Spleen (tissue), 13 donors: ENCODE measurements at places on chromosomes 3 and 15. TPM values are rescaled to one million over a fixed set of nuclear protein-coding genes. Genes with fewer than 3 reads are reported as not detected.

DNA sequence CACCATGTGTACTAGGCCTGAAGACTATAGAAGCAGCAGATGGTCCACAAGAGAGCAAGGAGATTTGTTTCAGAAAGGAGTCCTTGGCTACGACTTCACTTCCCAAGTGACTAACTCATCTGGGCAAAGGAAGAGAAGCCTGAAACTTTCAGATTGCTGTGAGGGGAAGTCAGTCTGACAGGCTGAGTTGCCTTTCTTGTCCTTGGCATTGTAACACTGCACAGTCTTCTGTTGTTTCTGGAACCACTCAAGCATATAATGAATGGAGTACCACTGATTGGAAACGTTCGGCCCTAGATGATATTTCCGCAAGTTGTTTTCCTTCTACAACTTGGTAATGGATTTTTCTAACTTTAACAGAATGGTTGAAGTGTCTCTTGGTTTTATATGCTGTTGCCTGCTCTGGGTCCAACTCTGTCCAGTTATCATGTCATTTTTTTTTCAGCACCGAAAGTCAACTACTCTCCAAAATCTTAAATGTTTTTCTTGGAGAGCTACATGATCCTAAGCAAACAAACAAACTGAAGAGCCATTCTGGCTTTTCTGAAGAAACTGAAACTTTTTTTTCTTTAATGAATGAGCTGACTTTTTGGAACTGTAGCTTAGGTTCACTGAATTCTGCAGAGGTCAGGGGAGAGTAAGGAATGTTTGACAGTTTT lies 685.7 kb downstream of the MECOM start:
- H3K4me3 ChIP-seq: no peak overlapping the region
- DNase-seq: no peak
- no peak overlapping the region for H3K27ac ChIP-seq
- no peaks in the 10 kb centered on the region for H3K4me1 ChIP-seq

DNA sequence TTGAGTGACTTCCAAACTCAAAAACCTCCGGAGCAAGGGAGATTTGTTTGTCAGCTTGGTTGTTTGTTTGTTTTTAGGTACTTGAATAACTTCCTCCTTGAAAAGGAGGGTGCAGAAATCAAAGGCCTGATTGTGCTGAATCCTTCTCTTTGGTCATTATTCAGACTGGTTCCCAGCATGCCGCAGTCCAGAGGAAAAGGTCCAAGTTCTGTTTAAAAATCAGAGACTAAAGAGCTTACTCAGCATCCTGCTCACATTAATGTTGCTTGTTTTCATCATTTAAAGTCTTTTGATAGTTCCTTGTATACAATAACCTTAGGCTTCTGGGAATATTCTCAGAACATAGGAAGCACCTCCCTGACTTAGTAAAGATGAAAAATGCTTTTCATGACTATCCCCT lies 982 bp upstream of the SCG3 start:
- H3K4me1 ChIP-seq: peaks cover 8% of the 10 kb centered on the region
- no peak overlapping the region for H3K4me3 ChIP-seq
- no peaks in the 10 kb centered on the region for H3K36me3 ChIP-seq
- peaks cover 10% of the 10 kb centered on the region for H3K27me3 ChIP-seq
- no peak overlapping the region for H3K27ac ChIP-seq

DNA sequence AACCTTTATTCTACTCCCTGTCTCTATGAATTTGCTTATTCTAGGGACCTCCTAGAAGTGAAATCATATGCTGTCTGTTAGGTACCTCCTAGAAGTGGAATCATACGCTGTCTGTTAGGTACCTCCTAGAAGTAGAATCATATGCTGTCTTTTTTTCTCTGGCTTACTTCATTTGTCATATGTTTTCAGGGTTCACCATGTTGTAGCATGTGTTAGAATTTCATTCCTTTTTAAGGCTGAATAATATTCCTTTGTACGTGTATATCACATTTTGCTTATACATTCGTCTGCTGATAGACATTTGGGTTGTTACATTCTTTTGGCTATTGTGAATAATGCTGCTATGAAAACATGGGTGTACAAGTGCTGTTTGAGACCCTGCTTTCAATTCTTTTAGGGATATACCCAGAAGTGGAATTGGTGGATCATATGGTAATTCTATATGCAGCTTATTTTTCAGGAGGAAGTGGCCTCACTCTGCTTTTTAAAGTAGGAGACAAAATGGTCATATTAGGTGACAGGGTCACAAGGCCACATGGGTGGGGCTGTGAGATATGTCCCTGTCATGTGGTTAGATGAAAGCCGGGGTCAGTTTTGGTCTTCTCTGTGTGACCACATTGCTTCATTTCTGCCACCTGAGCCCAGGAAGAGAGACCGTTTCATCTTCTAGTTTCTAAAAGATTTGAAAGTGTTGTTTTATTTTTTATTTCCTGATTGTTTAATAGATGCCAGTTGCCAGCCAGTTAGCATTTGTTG lies 76.7 kb downstream of the FLNB start:
- no peaks in the 10 kb centered on the region for H3K36me3 ChIP-seq
- H3K4me3 ChIP-seq: no peak overlapping the region
- H3K4me1 ChIP-seq: peaks cover 34% of the 10 kb centered on the region

DNA sequence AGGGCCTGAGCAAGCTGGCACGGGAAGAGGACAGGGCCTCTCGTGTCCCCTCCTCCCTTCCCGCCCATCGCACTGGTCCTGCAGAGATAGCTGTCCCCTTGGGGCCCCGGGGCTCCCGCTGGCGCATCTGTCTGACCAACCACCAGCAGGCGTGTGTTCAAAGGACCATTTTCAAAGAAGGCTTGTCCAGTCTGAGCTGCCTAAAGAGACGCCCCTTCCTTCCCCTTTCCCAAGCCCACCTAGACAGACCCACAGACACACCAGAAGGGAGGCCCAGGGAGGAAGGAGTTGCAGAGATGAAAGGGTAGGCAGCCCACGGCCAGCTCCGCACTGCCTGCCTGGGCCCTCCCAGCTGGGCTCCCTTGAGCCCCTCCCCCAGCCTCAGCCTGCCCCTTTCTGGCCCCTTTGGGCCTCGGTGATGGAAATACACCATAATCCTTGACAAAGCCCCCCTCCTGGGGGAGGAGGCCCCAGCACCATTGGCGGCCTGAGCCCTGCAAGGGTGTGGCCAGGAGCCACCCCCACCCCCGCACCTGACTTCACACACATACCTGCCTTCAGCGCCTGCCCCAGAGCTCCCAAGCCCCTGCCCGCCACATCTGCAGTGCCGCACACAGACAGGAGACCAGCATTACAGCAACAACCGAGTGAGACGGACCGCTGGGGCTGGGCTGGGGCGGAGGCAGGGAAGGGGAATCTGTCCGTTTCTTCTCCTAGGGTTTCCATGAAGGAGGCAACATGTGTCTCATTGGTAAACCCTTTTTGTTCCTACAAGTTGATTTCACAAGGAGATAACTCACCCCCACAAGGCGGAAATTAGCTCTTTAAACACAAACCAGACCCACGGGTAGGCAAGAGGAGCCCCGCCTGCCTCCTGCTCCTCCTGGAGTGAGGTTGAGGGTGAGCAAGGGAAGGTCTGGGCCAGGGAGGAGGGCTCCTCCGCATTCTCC lies at the start of gene STRA6:
Gene STRA6, minus strand, starts transcription at position 336 of the 950 bp plus-strand sequence. CDS start 520 bp downstream, outside the sequence.
- H3K27me3 ChIP-seq: no peaks in the 10 kb centered on the region
- no peak within 1 kb of the TSS for H3K27ac ChIP-seq
- H3K4me1 ChIP-seq: no peaks in the 10 kb centered on the region
- H3K36me3 ChIP-seq: no peaks in the 10 kb centered on the region
- H3K4me3 ChIP-seq: no peak within 1 kb of the TSS
- no peak for DNase-seq

- peaks cover 65% of the 10 kb centered on the region for H3K4me1 ChIP-seq
- no peaks in the 10 kb centered on the region for H3K36me3 ChIP-seq
- no peak overlapping the region for H3K27ac ChIP-seq
- no peaks in the 10 kb centered on the region for H3K27me3 ChIP-seq
Observed at GRCh38 chr3:179158336-179159039, 10.3 kb downstream of the PIK3CA start.

The PLA2G4E gene
- not detected for total RNA-seq

The DISP2 gene
- total RNA-seq: 1.2 TPM

The NR2F2 gene
- total RNA-seq: 114 TPM

The DOCK3 gene
- total RNA-seq: 0.83 TPM

The AGTR1 gene
- total RNA-seq: 4.9 TPM

The CHST13 gene
- total RNA-seq: 11.2 TPM

The POLG gene
- total RNA-seq: 95.7 TPM

The GALK2 gene
- total RNA-seq: 30.4 TPM

The LEKR1 gene
- total RNA-seq: 7.5 TPM

The CCDC54 gene
- not detected for total RNA-seq
